ENCODE measurements at places on chromosomes 6 and 20.

DNA sequence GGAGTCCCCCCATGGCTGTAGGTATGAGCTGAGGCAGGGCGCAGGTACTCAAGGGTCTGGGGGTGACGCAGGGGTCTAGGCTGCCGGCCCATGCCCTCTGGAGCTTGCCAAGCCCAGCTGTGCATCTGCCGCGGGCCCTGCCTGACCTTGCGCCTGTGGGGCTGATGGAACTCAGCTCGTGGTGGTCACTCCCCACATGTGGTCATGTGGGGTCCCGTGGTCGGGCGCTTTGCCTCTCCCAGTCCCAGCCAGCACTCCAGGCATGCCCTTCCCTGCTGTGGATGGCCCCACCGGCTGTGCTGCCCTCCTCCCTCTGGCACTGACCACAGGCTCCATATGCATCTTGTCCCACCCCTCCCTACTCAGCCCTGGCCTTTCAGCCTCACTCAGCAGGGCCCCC, 57.3 kb downstream of the RPP40 start:
- DNase-seq = no peak

DNA sequence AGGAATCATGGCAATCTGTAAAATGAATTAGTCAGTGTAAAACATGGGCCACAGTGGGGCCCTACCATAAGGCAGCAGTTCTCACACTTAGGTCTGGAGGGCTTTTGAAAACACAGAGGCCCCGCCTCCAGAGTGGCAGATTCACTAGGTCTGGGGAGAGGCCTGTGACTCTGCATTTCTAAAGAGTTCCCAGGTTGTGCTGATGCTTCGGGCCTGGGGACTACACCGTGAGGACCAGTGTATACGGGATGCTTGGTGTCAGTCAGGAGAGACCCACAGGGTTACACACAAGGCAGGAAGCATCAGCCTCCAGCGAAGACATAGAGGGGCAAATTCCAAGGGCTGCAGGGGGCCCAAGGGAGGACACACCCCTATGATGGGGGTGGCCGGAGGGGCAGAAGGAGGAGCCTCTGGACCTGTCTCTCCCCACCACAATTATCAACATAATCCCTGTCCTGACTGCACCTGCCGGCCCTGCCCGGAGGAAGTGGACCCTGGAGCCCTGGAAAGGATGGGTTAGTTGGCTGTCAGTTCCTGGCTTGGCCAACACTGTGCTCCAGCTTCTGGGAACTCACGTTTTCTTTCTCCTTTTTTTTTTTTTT, 46.7 kb downstream of the FGD2 start:
- no peak for DNase-seq

DNA sequence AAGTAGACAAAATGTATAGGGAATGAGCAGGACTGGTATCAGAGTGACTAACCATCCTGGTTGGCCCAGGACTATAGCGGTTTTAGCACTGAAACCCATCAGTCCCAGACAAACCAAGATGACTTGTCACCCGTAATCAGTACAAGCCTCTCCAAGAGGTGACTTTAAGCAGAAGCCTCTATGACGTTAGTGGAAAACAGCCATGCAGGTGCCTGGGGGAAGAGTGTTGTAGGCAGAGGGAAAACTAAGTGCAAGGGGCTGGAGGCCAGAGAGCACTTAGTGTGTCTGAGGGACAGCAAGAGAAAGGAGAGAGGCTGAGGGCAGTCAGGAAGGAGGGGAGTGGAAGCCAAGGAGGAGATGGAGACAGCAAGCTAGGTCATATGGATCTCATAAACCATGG, 2.1 kb downstream of the SGK2 start:
- no peak for DNase-seq

- no peak for DNase-seq
Measured at GRCh38 chr6:132788658-132789395, 9.6 kb downstream of the SLC18B1 start.

DNA sequence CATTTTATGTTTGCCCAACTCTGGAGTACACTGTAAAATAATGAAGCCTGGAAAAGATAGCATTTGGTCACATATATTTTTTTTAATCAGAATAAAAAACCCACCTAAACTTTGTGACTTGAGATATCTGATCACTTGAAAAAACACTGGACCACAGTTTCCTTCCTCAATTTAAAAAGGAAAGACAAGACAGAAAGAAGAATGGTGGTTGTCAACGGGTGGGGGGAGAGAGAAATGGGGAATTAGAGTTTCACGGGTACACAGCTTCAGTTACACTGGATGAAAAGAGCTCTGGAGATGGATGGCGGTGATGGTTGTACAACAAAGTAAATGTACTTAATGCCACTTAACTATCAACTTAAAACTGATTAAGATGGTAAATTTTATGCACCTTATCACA, 14.7 kb upstream of the DST start:
- no peak for DNase-seq

- DNase-seq = peak; percentile 86
Measured at GRCh38 chr6:121435444-121436069, at the start of gene GJA1. TSS of gene GJA1 (plus strand) at chr6:121435646. CDS start at chr6:121446848, 11,202 bp downstream.

DNA sequence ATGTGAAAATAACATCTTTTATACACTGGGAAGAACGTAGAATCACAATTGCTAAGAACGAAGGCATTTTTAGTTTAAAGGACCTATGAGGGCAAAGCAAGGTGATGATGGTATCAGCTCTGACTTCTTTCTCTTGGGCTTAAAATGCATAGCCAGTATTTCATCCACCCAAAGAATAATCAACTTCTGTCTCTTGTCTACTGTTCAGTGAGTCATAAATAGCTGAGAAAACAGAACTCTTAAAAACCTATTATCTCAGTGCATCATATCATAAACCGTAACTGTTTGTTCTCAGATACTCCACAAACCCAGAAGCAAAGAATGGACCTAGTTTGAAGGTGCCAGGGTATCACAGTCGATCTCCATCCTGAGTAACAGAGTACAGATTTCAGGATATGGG, 5.2 kb downstream of the PHF10 start:
- no peak for DNase-seq

DNA sequence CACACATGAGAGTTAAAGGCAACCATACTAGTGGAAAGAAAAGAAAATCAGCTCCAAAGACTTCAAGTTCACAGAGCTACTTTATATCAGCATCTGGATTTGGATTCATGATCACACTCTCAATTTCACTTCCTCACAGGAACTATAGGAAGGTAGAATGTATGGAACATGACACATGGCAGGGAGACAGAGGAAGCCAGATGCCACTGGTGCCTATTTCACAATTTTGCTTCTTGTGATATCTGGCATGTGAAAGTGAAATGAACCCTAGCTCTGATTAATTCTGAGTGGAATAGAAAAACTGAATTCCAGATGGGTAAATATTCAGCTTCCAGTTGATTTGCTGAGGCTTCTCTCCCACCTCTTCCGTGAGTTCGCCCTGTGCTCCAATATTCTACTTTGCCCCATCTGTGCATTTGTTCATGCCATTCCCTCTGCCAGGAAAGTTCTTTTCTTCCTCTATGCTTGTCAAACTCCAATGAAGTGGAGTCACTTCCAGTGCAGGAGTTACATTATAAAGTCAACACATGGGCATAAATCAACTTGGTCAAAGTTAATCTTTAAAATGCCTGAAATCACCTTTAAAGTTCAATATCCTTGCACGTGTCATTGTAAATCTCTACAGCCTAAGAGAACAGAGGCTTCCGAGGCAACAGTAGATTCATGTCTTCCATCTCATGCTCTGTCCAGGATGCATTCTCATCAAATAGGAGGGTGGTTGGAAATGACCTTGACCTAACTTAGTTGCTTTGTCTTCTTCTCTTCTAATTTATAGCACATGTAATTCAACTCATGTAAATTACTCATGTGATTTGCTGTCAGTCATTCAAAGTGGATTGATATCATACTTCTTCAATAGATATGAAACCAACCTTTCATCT, 275.3 kb downstream of the HIVEP2 start:
- DNase-seq = no peak

DNA sequence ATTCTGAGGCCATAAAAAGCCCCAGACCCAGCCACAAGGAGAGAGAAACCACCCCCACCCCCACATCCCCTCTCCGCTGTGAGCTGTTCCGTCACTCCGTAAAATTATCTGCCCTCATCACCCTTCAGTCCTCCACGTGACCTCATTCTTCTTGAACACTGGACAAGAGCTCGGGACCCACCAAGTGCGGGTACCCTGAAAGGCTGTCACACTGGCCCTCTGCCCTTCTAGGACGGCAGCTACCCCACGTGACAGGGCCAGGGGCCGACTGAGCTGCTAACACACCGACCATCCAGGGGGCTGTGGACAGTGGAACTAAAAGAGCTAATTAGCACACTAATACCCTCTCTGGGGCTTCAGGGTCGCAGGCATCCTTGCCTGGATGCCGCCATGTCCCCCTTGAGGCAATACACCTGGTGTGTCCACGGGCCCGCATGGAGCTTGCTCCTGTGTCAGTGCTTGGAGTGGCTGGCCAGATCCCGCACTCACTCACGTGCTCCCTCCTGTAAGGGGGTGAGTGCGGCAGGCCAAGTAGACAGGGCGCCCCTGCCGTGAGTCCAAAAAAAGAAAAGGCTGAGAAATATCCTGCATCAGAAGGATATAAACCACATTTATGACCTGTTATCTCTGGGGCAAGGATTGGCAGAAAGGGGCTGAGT, 29.2 kb upstream of the AHCY start:
- DNase-seq = no peak

- DNase-seq = no peak
Measured at GRCh38 chr6:42047790-42048405, 2.4 kb upstream of the TAF8 start.

- peak; percentile 80 for DNase-seq
Measured at GRCh38 chr6:108559884-108560462, 744 bp upstream of the FOXO3 start.

- DNase-seq = no peak
Measured at GRCh38 chr6:164035900-164036485, 621.5 kb downstream of the QKI start.

GRCh38 chr6:88263591-88263990, 97.4 kb upstream of the CNR1 start:
- peak; percentile 32 for DNase-seq

DNA sequence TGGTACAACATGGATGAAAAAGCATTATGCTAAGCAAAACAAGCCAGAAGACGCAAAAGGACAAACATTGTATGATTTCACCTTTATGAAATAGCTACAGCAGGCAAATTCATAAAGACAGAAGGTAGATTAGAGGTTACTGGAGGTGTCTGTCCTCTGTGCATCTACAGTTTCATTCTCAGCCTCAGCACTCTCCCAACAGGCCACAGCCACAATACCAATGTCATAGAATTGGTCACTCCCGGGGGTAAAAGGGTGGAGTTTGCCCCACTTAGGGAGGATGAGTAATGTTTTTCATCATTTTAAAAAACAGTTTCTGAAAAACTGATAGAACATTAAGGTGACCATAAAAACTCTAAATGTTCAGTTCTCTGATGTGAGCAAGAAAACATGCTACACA, 17.2 kb upstream of the TMX4 start:
- DNase-seq = no peak

- DNase-seq = no peak
Measured at GRCh38 chr20:17605131-17605660, 35.3 kb downstream of the DSTN start.

DNA sequence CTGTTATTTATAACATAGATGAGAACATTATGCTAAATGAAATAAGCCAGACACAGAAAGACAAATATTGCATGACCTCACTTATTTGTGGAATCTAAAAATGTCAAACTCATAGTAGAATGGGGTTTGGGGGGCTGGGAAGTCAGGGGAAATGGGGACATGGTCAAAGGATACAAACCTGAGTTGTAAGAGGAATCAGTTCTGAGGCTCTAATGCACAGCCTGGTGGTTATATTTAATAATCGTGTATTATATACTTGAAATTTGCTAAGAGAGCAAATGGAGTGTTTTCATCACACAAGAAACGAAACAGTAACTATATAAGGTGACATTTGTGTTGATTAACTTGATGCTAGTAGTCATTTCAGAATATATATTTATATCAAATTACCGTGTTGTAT, 40.8 kb upstream of the GFOD1 start:
- DNase-seq = peak; percentile 8

DNA sequence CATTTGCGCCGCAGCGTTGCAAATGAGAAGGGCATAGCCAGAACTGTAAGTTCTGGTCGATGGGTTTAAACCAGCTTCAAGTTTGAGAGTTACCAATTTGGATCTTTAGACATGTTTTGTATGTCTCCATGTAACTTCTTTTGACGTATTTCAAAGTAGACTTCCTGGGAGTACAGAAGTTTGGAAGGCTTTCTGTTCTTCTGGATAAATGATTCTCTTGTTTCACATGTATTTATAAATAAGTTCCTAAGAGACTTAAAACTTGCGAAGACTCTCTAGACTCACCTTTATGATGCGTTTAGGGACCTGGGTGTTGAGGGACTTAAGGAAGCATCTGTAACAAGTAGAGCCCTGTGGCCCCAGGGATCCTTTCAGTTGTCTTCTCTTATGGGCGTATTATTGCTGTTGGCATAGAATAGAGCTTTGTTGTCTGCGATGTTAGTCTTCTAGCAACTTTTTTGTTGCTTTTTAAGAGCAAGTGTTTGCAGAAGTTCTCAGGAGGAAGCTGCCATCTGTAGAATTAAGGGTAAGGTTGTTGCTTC, 1.3 kb downstream of the CDYL start:
- DNase-seq = no peak

GRCh38 chr6:6655805-6656251, 67.3 kb downstream of the LY86 start:
- no peak for DNase-seq

- no peak for DNase-seq
Measured at GRCh38 chr6:156807028-156807427, 29.9 kb downstream of the ARID1B start.

DNA sequence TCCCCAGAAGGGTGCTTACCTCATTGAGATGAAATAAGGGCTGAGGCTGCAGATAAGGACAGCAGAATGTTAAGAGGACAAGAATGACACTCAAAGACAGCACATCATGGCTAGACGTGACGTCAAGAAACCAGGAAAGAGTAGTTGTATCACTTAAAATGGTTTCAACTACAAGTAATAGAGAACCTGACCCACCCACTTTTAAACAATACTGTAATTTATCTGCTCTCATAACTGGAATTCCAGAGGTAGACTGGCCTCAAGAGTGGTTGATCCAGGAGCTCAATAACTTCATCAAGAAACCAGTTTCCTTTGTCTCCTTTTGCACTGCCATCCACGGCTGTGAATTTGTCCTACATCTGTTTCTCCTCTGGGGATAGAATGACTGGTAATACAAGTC, 187.1 kb downstream of the EYA4 start:
- DNase-seq = no peak

Data from fibroblast of mammary gland (primary cell).